Hepatocyte (in vitro differentiated cells): ENCODE measurements at places on chromosomes 1 and 21.
A peak's percentile ranks its signal among the peaks of the same experiment; 100 is the strongest.

- no peak for DNase-seq
Measured at GRCh38 chr1:233357595-233358397, 30.3 kb downstream of the MAP3K21 start.

- DNase-seq, result peak; percentile 73
Measured at GRCh38 chr1:230772457-230773395, 25.5 kb downstream of the CAPN9 start.

DNA sequence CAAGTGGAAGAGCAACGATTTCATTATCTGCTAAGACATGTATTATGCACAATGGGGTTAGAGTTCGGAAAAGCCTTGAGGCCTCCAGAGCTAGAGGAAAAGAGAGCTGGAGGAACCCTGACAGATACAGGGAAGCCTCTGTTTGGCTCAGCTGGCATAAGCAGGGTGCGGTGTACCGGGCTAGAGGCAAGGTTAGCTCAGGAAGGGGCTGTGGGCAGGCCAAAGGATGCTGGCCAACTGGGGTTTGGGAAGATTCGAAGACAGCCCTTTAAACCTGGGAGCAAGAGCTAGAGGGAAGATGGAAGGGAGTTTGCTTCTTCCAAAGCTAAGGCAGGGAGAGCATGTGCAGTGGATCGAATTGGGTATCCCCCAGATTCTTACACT, 107.6 kb upstream of the TLR5 start:
- DNase-seq, result no peak

GRCh38 chr1:39369565-39369964, 121.9 kb upstream of the BMP8A start:
- DNase-seq, result no peak

DNA sequence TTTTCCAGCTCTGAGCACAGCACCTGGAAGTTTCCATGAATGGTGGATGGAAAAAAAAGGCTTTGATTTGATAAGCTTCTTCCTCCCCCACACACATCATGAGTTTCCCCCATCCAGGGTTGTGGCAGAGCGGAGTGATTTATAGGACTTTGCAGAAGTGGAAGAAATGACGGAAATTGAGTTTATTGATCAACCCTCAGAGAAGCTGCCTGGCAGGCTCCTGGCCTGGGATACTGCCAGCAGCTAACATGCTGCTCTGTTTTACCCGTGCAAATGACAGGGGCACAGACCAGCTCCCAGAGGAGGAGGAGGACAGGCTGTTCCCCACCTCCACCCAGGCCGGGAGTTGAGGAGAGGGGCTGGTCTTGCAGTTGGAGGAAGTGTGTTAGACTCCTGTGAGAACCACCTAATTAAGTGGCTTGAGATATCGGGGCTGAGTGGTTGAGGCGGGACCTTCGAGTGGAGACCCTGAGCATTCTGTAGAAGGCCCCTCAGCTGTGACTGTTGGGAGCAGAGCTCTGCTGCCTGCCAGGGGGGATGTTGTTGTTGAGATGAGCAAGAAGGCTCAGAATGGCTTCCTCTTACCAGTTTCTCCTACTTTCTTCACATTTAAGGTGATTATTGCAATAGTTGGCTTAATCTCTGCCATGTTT, 21.8 kb downstream of the ADORA1 start:
- DNase-seq, result no peak

GRCh38 chr1:11997081-11997850, 17.0 kb downstream of the MFN2 start:
- no peak for DNase-seq

GRCh38 chr1:152014943-152015342, 21.3 kb upstream of the S100A10 start:
- no peak for DNase-seq

DNA sequence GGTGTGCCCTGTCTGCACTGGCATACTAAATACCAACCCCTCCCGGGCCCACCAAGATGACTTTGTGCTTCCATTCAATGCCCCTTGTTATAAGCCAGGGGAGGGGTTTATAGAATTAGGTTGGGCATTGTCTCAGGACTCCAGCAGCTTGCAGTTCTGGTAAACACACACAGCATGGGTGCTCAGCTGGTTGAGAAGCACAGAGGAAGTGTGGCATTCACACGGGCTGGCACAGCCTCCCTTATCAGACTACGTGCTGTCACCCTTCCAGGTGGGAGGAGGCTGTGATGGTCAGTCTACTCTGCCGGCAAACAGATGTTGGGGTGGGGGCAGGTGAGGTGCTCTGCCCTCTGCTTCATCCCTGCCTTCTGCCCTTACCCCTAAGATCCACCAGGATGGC, 15.0 kb upstream of the SLC6A17 start:
- DNase-seq, result no peak

DNA sequence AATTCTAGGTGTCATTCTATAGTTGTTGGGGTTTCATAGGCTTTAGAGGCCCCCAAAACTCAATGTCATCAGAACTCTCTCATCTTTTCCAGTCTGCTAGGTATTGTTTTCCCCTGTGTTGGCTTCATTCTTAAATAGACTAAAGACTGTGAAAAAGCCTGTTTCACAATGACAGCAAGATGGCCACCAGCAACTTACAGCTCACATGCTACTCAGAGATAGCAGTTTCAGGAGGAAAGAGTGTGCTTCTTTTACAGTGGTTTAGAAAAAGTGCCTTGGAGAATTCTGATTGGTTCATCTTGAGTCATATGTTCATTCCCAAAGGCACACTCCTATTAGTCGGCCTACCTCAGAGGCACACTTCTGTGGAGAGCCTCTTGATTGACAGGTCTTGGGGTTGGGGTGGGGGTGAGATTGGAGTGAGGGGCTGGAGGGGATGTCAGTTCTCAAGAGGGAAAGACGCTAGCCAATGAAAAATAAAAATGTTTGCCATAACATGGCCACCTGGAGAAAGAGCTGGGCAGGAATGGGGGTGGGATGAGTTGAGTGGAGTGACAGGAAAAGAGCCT, 8.5 kb downstream of the IL23R start:
- DNase-seq, result no peak

DNA sequence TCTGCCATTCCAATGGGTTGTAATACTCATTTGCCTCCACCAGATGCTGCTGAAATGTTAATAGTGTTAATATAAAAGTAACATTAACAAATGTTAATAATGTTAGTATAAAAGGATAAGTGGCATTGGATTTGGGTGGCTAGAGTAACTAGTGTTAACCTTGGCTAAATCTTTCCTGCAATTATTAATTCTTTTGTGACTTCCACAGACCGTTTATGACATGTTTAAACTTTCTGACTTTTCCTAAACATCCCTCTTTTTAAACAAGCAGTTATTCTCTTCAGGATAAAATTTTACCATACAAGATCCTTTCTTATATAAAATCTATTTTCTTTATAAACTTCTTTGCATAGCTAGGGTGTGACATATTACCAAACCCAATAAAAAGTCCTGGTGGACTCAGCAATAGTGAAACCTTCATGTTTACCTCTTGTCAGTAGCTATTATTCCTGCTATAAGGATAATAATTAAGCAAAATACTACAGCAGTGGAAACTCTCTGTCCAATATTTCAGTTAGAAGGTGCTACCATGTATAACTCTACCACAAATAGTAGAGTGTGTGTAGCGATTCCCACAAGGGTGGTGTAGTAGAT, 41.5 kb downstream of the CCDC30 start:
- no peak for DNase-seq

DNA sequence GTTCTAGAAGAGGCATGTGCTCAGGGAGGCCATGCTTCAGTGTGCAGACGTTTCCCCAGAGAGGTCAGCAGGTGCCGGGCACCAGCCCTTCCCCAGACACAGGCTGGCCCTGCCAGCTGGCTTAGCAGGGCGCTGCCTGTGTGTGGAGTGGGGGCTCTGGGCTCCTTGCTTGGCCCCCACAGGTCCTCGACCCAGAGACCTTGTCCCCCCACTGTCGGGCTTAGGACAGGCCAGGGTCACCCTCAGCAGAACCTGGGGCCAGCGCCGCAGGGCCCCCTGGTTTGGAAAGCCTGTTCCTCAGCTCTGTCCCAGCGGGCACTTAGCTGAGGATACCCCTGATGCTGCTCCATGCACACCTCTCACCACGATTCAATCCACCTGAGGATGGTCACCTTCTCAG, 172.3 kb upstream of the ARHGEF16 start:
- DNase-seq, result no peak

DNA sequence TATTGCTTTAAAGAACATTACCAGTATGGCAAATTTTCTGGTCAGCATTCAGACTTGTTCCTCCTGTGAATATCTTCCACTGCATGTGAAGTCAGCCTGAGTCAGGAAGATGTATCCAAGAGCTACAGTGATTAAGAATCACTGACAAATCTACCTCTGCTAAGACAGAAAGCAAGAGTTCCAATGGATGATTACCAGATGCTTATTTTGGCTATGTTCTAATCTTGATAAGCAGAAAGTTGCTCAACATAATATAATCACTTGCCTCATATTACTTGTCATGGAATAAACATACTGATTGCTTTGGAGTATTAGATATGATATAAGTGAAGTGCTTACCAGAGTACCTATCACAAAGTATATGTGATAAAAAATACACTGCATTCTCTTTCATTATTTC, 738.1 kb downstream of the ADGRL2 start:
- DNase-seq, result no peak

- no peak for DNase-seq
Measured at GRCh38 chr1:40532062-40532389, 589 bp downstream of the ZNF684 start.

DNA sequence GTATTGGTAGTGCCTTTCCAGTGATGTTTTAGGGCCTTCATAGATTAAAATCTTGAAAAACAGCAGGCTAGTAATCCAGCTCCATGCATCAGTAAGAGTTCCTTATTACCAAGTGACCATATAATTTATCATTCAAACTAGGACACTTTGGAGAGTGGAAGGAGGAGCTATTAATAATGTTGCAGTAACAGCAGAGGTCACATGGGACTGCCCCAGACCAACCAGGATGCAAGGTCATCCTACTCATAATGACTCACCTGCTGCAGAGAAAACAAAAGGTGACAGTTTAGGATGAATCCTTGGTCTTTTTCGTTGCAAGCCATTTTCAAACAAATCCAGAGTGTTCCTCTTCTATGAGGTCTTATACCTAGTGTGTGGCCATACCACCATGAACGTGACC, 187.4 kb downstream of the NUF2 start:
- DNase-seq, result no peak

GRCh38 chr1:170853302-170853701, 82.0 kb upstream of the MROH9 start:
- DNase-seq, result no peak

DNA sequence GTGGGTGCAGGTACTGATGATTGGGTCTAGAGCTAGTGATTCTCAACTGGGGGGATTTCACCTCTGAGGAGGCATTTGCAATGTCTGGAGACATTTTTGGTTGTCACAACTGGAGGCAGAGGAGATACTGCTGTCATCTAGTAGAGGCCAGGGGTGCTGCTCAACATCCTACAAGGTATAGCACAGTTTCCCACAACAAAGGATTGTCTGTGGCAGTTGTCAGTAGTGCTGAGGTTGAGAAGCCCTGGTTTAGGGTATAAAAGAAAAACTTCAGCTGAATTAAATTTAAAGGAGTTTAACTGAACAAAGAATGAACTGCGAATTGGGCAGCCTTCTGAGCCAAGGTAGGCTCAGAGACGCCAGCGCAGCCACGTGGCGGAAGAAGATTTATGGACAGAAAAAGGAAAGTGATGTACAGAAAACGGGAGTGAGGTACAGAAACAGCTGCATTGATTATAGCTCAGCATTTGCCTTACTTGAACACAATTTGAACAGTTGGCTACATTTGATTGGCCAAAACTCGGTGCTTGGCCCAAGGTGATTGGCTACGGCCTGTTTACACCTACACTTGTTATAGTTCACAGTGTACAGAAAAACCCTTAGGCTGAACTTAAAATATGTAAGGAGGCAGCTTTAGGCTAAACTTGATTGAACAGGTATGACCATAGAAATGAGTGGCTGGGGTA, 40.4 kb downstream of the MPZL1 start:
- DNase-seq, result no peak

- DNase-seq, result peak; percentile 81
Measured at GRCh38 chr1:8077120-8077573, 51.0 kb upstream of the ERRFI1 start.

GRCh38 chr1:219587801-219588561, 24.9 kb downstream of the ZC3H11B start:
- DNase-seq, result no peak

GRCh38 chr1:83543222-83543973, 455.5 kb downstream of the TTLL7 start:
- no peak for DNase-seq

- DNase-seq, result peak; percentile 83
Measured at GRCh38 chr21:40143822-40144525, 276.7 kb downstream of the PCP4 start.

DNA sequence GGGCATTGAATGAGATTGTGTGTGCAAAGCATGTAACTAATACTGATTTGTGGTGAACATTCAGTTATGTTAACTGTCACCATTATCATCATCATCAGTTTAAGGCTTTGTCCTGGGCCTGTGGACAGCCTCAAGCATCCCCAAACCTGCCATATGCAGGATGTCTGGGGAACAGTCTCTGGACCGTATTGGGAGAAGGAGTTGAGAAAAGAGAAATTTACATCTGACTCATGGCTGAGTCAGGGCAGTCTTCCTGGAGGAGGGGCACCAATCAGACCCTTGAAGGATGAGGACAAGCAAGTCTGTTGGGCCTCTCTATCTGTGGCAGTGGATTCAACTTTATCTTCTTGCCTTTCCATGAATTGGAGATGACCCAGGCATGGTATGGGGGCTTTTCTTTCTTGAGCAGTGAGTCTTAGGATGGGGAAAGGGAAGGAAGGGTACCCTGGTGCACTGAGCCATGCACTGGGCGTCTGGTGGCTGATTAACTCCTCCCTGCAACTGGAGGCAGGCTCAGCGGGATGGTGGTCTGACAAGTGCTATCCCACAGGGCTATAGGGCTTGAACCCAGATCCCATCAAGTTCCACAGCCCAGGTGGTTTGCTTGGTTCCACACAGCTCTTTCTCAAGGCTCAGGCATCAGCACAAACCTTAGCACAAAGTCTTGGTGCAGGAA, 2.9 kb downstream of the PADI3 start:
- no peak for DNase-seq

- no peak for DNase-seq
Measured at GRCh38 chr1:240342251-240342625, 250.6 kb downstream of the FMN2 start.

GRCh38 chr1:42419126-42419821, 36.5 kb downstream of the ZMYND12 start:
- peak; percentile 64 for DNase-seq

- DNase-seq, result no peak
Measured at GRCh38 chr21:46018615-46019014, 37.0 kb downstream of the COL6A1 start.

GRCh38 chr1:53332186-53332564, 4.3 kb upstream of the LRP8 start:
- no peak for DNase-seq

GRCh38 chr1:6523566-6523965, 30.7 kb downstream of the NOL9 start:
- DNase-seq, result peak; percentile 55

GRCh38 chr1:110588991-110589390, 17.2 kb downstream of the KCNA2 start:
- DNase-seq, result no peak
